ENCODE measurements at places on chromosomes 11 and 22. TPM values are rescaled to one million over a fixed set of nuclear protein-coding genes. Genes with fewer than 3 reads are reported as not detected.
A peak's percentile ranks its signal among the peaks of the same experiment; 100 is the strongest.

Gene CECR2
- 1.5 TPM for total RNA-seq

Gene PVALB
- not detected for total RNA-seq

Gene GGT5
- total RNA-seq: 59.0 TPM

DNA sequence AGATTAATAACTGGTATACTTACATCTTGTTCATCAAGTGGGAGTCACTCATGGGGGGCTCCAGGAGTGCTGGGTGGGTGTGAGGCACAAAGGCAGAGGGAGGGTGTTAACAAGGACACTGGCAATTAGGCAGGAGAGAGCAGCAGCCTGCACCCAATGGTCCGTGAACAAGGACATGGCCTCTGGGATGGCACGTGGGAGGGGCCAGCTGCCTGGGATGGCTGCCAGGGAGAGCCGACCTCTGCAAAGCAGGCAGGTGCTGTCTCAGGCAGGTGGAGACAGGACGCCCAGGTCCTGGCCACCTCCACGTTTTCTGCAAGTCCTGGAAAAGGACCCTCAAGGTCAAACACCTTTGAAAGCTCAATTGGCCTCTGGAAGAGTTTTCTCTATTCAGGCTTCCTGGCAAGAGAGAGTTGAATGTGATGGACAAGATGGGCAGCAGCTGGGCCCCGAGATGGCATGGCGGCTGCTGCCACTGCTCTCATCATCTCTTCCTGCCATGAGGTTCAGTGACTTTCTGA, 257.1 kb downstream of the BUD13 start:
- H3K4me1 ChIP-seq: no peaks in the 10 kb centered on the region

- peaks cover 20% of the 10 kb centered on the region for H3K4me1 ChIP-seq
- peak overlapping the region; percentile 51 for H3K27ac ChIP-seq
- DNase-seq: peak; percentile 14
These were observed 18.3 kb downstream of the ELF5 start for GRCh38 chr11:34495239-34495723.

DNA sequence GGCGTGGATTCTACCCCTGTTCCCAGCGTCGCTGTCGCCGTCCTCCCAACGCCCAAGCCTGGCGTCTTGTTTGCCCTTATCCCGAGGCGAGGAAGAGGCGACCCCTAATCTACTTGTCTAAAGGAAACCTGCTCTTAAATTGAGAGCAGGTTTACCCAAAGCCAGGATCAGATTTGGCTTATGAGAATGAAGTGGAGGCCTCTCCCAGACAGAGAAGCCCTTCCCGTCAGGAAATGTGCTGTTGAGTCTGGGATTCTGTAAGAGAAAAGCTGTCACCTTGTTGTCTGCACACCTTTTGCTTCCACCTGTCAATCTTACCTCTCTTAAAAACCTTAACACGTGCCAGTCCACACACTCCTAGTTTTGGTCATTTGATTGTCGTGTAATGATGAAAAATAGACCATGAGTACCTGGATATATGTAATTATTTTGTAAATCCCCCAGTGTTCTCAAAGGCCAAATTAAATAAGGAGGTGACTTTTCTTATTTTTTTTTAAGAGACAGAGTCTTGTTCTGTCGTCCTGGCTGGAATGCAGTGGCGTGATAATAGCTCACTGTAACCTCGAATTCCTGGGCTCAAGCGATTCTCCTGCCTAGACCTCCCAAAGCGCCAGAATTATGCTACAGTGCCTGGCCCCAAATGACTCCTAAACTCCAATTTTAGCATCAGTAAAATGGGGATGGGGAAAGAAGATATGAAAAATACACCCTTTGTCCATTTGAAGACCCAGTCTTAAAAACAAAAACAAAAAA, 627 bp downstream of the GTF2H1 start:
- H3K4me3 ChIP-seq: peak overlapping the region; percentile 91
- no peak for DNase-seq
- H3K36me3 ChIP-seq: no peaks in the 10 kb centered on the region
- no peaks in the 10 kb centered on the region for H3K27me3 ChIP-seq
- peak overlapping the region; percentile 98 for H3K27ac ChIP-seq

DNA sequence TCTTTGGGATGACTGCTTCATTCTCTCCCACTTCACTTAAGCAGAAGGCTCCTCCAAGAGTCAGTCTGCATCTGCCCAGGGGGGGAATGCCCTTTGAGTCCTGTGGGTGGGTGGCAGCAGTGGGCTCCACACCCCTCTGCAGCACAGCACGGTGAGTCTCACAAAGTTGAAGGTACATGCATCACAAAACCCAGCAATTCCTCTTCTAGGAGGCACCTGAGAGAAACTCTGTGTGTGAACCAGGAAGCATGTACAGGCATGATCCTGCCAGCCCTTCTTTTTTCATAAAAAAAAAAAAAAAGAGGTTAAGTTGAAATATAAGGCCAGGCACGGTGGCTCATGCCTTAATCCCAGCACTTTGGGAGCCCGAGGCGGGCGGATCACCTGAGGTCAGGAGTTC, 87.2 kb downstream of the MYO18B start:
- no peaks in the 10 kb centered on the region for H3K4me1 ChIP-seq
- H3K27me3 ChIP-seq: no peaks in the 10 kb centered on the region
- H3K27ac ChIP-seq: no peak overlapping the region
- no peak overlapping the region for H3K4me3 ChIP-seq
- no peak for DNase-seq

- peaks cover 11% of the 10 kb centered on the region for H3K36me3 ChIP-seq
- H3K4me1 ChIP-seq: peaks cover 26% of the 10 kb centered on the region
- no peak overlapping the region for H3K4me3 ChIP-seq
These were observed 30.3 kb downstream of the TNKS1BP1 start for GRCh38 chr11:57294225-57295131.

Gene RIBC2
- 4.2 TPM for total RNA-seq

Gene IL18
- total RNA-seq: 5.8 TPM

- H3K36me3 ChIP-seq: peaks cover 8% of the 10 kb centered on the region
- H3K27me3 ChIP-seq: no peaks in the 10 kb centered on the region
- H3K4me1 ChIP-seq: no peaks in the 10 kb centered on the region
- no peak for DNase-seq
- no peak overlapping the region for H3K4me3 ChIP-seq
These were observed 94.3 kb downstream of the FEZ1 start for GRCh38 chr11:125401746-125402145.

Gene CBLIF
- total RNA-seq: not detected

Gene MUC5B
- not detected for total RNA-seq

Gene WDR74
- total RNA-seq: 33.8 TPM

Measured in thyroid gland (tissue), 4 donors.